ENCODE measurements at places on chromosomes 7 and 10.
A peak's percentile ranks its signal among the peaks of the same experiment; 100 is the strongest.

GRCh38 chr10:113476191-113476590 is 76.7 kb upstream of the HABP2 start:
- no peak for DNase-seq

DNA sequence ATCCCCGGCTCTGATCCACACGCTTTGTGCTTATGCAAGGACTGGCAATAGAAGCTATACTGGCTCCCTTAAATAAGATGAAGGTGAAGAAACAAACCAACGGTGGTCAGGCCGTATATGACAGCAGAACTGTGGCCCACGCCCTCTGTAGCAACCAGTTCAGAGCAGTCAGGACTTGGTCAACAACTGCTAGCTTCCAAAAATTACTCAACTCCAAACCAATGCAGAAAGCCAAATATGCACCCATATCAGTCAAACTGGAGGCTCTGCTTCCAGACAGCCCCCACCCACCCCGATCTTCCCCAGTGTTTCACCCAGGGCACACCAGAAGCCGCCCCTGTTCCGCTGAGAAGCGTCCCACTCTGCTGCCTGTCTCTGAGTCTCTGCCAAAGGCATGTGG is 222.3 kb upstream of the MGMT start:
- no peak for DNase-seq

GRCh38 chr7:34224281-34224680 is 318.9 kb downstream of the BMPER start:
- DNase-seq: no peak

GRCh38 chr10:131031346-131031745 is 280.2 kb downstream of the TCERG1L start:
- no peak for DNase-seq

DNA sequence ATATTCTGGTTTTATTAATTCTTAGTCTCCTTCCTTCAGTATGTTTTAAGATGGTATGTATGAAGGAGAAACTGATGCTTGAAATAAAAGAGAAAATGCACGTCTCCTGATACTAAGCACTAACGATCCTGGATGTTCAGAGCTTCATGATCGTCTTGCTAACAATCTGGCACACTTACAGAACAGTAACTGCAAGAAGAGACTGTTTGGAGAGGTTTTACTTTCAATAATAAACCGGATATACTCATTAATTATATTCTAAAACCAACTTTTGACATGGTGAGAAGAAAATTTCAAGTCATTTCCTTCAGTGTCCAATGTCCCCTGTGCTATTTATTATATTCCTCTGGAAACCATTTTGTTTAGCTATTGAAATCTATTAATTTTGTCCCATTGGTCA is 251.0 kb downstream of the NXPH1 start:
- DNase-seq: no peak

GRCh38 chr10:63922468-63923284 is 401.5 kb downstream of the REEP3 start:
- no peak for DNase-seq

- DNase-seq: peak; percentile 52
Observed at GRCh38 chr10:3961082-3961481, 176.1 kb upstream of the KLF6 start.

- no peak for DNase-seq
Observed at GRCh38 chr7:100156331-100157068, 2.0 kb downstream of the TRAPPC14 start.

- no peak for DNase-seq
Observed at GRCh38 chr7:34758111-34758601, 100.1 kb downstream of the NPSR1 start.

DNA sequence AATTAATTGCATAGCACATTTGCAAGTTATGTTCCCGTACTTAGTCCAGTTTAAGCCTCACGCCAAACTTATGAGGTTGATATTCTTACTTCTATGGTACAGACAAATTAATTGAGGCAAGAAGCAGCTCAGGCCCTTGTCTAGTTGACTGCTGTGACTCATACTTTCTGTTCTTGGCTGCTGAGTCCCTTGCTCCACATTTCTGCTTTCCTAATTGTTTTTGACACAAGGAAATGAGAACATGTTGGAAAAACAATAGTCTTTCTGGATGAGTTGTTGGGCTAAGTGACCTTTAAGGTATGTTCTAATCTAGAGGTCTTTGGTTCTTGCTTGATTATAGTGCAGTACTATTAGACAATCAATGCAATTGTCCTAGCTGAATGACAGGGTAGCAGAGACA is 331.8 kb downstream of the NRG3 start:
- no peak for DNase-seq
